Neural progenitor cell (in vitro differentiated cells): ENCODE measurements at places on chromosomes 16 and 17.

DNA sequence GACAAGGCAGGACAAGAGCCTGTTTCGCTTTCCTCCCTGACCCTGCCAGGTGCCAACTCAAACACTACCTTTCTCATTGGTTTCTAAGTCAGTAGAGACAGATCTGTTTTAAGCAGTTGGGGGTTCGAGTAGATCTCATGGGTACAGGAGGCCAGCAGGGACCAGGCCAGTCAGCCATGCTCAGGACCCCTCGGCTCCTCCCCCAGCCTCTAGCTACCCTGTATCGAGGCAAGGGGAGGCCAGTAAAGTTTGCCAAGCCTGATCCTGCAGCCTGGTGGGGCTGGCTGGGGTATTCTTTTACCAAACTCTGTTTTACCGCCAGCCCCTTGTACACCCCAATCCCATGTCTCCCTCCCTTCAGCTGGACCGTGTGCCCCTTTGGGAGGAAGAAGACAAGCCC is 26.6 kb downstream of the OR1D5 start:
- no peaks in the 10 kb centered on the region for H3K4me1 ChIP-seq
- H3K36me3 ChIP-seq, result no peaks in the 10 kb centered on the region
- no peak overlapping the region for H3K27ac ChIP-seq
- H3K4me3 ChIP-seq, result no peak overlapping the region
- no peaks in the 10 kb centered on the region for H3K27me3 ChIP-seq

- peaks cover 22% of the 10 kb centered on the region for H3K4me1 ChIP-seq
- no peak for DNase-seq
- H3K4me3 ChIP-seq, result no peak overlapping the region
- H3K27me3 ChIP-seq, result no peaks in the 10 kb centered on the region
These were observed 517.2 kb downstream of the RBFOX1 start for GRCh38 chr16:7849841-7850240.

DNA sequence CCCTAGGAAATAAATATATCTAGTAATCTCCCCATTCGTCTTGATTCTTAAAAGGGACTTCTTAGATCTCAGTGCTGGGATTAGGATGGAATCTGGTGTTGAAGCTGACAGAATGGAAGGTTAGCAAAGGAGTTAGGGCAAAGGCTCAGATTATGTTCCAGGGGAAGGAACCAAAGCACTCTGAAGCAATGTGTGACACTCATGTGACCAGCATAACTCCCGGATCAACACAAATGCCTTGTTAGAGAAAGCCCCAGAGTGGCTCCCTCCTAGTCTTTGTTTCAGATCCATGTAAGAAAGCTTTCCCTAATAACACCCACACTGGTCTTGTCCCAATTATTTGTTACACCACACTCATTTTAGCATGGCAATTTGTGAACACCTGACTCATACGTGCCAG is 62.6 kb upstream of the ERN1 start:
- no peak overlapping the region for H3K4me3 ChIP-seq
- H3K4me1 ChIP-seq, result peaks cover 5% of the 10 kb centered on the region
- DNase-seq, result no peak

- no peak for DNase-seq
- no peaks in the 10 kb centered on the region for H3K27me3 ChIP-seq
- H3K27ac ChIP-seq, result no peak overlapping the region
- H3K4me1 ChIP-seq, result peaks cover 11% of the 10 kb centered on the region
- H3K36me3 ChIP-seq, result no peaks in the 10 kb centered on the region
- H3K4me3 ChIP-seq, result no peak overlapping the region
These were observed 130.2 kb upstream of the PSMD7 start for GRCh38 chr16:74166456-74166855.

- no peak overlapping the region for H3K4me3 ChIP-seq
- no peaks in the 10 kb centered on the region for H3K4me1 ChIP-seq
- no peak for DNase-seq
- no peaks in the 10 kb centered on the region for H3K27me3 ChIP-seq
- peaks cover 10% of the 10 kb centered on the region for H3K36me3 ChIP-seq
These were observed 11.6 kb upstream of the ROGDI start for GRCh38 chr16:4814046-4814445.
